ENCODE measurements at places on chromosomes 7 and 10.

- no peak for DNase-seq
- no peaks in the 10 kb centered on the region for H3K4me1 ChIP-seq
- H3K36me3 ChIP-seq, result no peaks in the 10 kb centered on the region
- no peaks in the 10 kb centered on the region for H3K27me3 ChIP-seq
Measured at GRCh38 chr10:121235692-121236091, 362.6 kb downstream of the FGFR2 start.

- DNase-seq, result peak; percentile 57
- peaks cover 7% of the 10 kb centered on the region for H3K4me1 ChIP-seq
- no peaks in the 10 kb centered on the region for H3K36me3 ChIP-seq
- H3K4me3 ChIP-seq, result no peak overlapping the region
Measured at GRCh38 chr7:11427686-11428273, 404.2 kb downstream of the THSD7A start.

DNA sequence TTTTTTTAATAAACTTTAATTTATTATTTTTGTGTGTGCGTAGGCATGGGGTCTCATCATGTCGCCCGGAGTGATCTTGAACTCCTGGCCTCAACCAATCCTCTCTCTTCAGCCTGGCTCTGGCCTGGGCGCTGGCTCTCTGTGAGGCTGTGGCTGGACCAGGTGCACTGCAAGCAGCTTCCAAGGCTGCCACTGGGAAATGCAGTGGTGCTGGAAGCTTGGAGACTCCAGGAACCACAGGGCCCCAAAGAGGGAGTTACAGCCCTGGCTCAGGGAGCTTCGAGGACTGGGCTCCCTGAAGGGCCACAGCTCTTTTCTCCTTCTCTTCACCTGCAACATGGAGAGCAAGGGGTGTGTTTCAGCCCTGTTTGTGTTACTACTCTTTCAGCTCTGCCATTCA, 36.7 kb upstream of the BNIP3 start:
- H3K4me1 ChIP-seq, result no peaks in the 10 kb centered on the region
- no peaks in the 10 kb centered on the region for H3K27me3 ChIP-seq
- no peak for DNase-seq
- no peak overlapping the region for H3K27ac ChIP-seq
- H3K36me3 ChIP-seq, result no peaks in the 10 kb centered on the region

- H3K36me3 ChIP-seq, result no peaks in the 10 kb centered on the region
- no peak for DNase-seq
- no peak overlapping the region for H3K4me3 ChIP-seq
- no peak overlapping the region for H3K27ac ChIP-seq
- H3K4me1 ChIP-seq, result no peaks in the 10 kb centered on the region
Measured at GRCh38 chr10:13079776-13080050, 20.2 kb upstream of the OPTN start.

DNA sequence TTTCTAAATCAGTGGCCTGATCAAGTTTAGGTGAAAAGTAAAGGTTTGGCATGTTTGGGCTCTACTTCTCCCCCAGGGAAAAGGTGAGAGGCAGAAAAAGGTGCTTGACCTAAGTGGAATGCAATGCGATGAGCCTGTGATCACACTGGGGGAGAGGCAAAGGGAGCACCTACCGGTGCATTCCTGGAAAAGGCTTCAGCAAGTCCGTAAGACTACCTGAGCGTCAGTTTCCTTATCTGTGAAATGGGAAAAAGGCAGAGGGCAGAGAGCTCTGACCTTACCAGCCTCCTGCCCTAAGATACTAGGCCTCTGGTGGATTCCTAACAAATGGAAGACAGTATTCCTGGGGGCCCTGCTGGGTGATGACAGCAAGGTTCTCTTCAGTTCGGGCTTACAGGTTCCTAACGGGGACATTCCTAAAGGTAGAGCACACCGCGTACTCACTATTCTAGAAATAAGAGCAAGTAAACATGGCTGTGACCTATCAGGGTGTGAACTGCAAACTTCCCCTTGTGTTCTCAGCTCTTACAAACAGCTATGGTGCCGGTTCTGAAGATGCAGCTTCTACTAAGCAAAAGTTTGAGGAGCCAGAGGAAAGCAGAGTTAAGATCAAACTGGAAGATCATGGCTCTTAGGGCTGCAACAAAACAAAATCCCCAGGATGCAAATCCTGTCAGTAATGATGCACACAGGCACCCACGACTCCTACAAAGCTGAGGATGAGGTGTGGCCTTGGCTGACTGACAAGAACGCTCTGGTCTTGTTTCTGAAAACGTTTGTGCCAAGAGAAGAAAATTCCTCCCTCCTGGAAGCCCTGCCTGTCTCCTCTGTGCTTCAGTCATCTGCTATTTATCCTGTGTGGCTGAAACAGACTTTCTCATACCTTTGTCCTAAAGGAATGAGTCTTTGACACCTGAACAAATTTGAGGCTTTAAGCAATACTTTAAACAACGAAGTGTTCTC, 13.3 kb upstream of the ACSL5 start:
- H3K27me3 ChIP-seq, result no peaks in the 10 kb centered on the region
- H3K27ac ChIP-seq, result no peak overlapping the region
- no peaks in the 10 kb centered on the region for H3K4me1 ChIP-seq
- no peak overlapping the region for H3K4me3 ChIP-seq
- no peak for DNase-seq

DNA sequence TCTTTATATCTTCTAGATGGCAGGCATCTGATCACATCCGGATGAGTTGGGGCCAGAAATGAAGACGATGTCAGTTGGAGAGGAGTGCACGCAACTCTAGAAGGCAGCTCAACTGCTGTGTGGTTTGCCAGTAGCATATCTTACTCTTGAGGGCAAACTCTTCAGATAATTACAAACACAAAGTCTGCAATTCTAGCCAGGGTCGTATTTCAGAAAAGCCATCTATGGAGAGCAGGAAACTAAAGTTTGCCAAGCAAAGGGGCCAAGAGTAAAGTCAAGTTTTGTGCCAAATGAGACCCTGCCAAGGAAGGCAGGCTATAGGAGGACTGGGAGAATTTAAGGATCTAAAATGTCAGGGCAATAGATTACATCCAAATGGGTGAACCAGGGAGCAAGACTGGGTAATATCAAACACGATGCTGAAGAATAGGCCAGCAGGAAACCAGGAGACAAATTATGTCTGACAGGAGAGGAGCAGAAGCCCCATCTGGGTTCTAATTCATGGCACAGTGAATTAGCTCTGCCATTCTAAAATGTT, 312.5 kb upstream of the SEMA3C start:
- H3K27ac ChIP-seq, result no peak overlapping the region
- H3K4me1 ChIP-seq, result no peaks in the 10 kb centered on the region
- H3K36me3 ChIP-seq, result no peaks in the 10 kb centered on the region
- no peaks in the 10 kb centered on the region for H3K27me3 ChIP-seq

DNA sequence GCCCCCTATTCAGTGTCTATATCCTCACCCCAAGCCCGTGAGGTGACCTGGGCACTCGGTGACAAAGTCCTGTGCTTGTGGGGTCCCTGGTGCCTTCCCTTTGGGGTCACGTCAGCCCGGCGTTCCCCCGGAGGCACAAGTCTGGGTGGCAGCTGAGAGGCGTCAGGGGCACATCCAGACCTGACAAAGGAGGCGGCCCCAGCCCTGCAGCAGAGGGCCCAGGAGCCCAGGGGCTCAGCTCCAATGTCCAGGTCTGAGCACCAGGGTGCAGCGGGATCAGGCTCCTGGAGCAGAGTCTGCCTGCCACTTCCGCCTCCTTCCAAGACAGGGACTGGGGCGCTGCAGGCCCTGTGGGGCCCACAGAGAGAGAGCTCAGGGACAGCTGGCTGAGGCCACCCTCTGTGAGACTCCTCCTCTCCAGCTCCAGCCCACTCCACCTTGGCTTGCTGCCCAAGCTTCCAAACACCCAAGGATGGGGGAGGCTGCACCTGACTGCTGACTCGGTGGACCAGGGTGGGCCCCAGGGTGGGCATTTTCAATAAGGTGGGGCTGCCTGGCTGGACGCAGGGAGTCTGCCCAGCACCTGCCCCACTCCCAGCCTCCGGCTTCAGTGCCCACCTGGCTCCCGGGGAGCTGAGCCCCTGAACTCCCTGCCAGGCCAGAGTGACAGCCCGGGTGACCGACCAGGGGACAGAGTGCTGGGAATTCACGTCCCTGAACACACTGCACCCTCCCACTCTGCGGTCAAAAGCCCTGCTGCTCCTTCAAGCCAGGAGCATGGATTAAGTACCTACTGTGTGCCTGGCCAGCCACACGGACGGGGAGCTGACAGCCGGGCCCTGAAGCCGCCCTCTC, 1.0 kb upstream of the KNDC1 start:
- H3K27me3 ChIP-seq, result peaks cover 36% of the 10 kb centered on the region
- H3K27ac ChIP-seq, result no peak overlapping the region
- no peaks in the 10 kb centered on the region for H3K4me1 ChIP-seq
- H3K4me3 ChIP-seq, result no peak overlapping the region

DNA sequence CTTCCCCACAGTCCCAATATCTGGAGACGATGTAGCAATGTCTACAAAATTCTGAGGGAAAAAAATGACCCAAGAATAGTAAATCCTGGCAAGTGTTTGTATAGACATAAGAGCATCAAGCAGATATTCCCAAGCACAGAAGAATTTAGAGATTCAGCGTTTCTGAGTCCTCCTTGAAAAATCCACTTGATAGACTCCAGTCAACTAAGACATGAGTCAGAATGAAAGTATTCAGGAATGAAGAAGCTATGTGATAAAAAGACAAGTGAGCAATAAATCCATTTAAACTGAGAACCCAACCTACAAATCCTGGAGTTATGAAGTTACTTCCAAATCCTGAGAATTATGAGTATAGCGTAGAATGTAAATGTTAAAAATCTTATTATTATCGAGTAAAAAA, 86.1 kb upstream of the NPY start:
- no peak overlapping the region for H3K4me3 ChIP-seq
- no peaks in the 10 kb centered on the region for H3K4me1 ChIP-seq
- H3K36me3 ChIP-seq, result no peaks in the 10 kb centered on the region
- H3K27ac ChIP-seq, result no peak overlapping the region
- DNase-seq, result no peak

DNA sequence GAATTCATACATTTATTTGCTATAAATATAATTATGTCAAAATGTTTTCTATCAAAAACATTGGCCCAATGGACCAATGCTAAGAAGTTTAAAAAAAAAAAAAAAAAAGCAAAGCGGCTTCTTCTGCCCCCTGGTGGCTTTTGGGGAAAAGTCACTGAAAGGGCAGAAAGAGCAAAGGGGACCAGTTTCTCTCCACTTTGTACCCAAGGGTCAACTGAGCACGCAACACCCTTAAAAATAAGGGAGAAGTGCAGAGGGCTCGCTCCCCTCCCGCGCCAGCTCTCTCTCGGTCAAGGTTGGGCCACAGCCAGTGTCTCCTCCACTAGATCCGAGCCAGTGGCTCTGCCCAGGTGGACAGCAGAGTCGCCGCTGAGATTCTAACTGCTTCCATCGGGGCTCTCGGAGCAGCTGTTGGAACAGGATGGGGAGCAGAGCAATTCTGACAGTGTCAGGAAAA, 136.4 kb upstream of the FGFR2 start:
- peak; percentile 33 for DNase-seq
- no peak overlapping the region for H3K27ac ChIP-seq
- H3K27me3 ChIP-seq, result no peaks in the 10 kb centered on the region
- H3K4me3 ChIP-seq, result no peak overlapping the region

DNA sequence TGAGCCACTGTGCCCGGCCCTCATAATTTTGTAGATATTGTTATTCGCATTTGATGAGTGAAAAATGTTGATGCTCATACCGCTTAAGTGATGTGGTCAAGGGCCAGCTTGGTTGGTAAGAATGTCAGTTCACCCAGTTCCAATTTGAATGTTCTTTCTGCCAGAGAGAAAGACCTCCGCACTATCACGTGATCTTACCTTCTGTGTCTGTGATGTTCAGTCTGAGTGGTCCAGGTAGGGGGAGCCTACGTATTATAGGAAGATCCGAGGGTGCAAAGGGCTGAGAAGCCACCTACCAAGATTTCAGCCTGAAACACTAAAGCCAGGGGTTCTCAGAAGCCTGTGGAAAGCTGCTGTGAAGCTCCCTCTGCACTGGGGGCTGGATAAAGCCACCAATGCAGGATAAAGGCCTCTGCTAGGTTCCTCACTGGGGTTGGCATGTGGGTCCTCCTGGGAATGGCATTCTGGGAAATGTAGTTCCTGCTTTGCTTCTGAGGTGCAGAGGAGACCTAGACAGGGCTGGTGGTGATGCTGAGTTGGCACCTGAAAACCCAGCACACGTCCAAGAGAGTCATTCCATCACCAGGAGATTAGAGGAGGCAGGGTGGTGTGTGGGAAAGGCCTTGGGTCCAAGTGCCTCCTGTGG, 64.7 kb upstream of the AOAH start:
- H3K4me3 ChIP-seq, result no peak overlapping the region
- H3K4me1 ChIP-seq, result no peaks in the 10 kb centered on the region
- H3K36me3 ChIP-seq, result no peaks in the 10 kb centered on the region
- no peak for DNase-seq
- no peaks in the 10 kb centered on the region for H3K27me3 ChIP-seq

DNA sequence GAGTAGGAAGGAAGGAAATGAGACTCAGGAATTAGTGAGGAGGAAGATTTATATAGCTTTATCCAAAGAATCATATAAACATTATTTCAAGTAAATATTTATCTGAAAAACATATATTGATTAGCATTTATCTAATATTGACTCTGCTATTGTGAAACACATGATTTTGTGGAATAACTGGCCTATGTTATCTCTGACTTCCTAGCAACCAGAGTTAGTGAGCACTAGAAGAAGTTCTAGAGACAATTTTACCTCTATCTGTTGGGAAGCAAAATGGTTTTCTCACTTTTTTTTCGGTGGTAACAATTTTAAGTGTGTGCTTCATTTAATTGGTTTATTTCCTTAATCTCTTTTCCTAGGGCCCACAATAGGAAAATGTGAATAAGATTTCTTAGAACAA, 21.6 kb downstream of the MDFIC start:
- no peak for DNase-seq
- no peak overlapping the region for H3K27ac ChIP-seq
- H3K27me3 ChIP-seq, result no peaks in the 10 kb centered on the region
- H3K4me3 ChIP-seq, result no peak overlapping the region
- peaks cover 7% of the 10 kb centered on the region for H3K36me3 ChIP-seq

- H3K27me3 ChIP-seq, result no peaks in the 10 kb centered on the region
- H3K4me3 ChIP-seq, result no peak overlapping the region
- no peak overlapping the region for H3K27ac ChIP-seq
Measured at GRCh38 chr7:121271916-121272315, 56.9 kb upstream of the WNT16 start.

Measured in MM.1S (cell line).